ENCODE measurements at places on chromosomes 2 and 18.

DNA sequence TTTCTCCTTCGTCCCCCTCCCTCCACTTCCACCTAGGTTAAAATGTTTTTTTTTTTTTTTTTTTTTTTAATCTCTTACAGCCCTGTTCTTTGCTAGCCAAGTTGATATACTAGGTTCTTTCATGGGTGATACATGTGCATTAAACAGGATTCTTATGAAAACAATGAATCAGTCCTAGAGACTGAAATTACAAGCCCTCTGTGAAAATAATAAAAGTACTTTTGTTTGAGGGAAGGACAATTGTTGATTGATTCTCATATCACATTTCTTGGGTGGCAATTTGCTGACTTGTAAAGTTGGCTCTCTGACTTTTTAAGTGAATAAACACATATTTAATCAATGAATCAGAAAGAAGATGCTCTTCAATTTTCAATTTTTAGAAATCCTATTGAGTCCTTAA lies 639.9 kb downstream of the LRP1B start:
- DNase-seq: no peak

GRCh38 chr2:38099099-38100028 lies 23.4 kb upstream of the CYP1B1 start:
- DNase-seq: no peak

- no peak for DNase-seq
Observed at GRCh38 chr2:234796045-234796591, 155.7 kb upstream of the SH3BP4 start.

GRCh38 chr2:172710584-172711047 lies 25.0 kb upstream of the RAPGEF4 start:
- DNase-seq: no peak
